Left ventricle myocardium inferior (tissue), 1 donor: ENCODE measurements at places on chromosomes 7 and 10.

DNA sequence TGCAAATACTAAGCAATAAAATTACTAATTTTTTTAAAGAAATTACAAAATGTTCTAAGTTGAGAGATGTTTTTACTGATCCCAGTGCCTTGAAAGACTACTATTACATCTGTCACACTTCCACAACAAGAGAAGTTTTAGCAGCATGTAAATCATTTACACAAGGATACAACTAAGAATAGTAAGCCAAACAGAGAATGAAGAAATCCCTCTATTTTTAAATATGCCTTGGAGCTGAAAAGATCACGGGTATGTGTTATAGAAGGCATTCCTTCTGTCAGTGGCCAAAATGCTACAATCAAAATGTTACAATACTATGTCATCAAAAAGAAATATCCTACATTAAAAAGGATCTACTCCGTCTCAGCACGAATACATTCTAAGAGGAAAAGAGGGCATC lies 52.6 kb downstream of the LARP4B start:
- no peak for DNase-seq

DNA sequence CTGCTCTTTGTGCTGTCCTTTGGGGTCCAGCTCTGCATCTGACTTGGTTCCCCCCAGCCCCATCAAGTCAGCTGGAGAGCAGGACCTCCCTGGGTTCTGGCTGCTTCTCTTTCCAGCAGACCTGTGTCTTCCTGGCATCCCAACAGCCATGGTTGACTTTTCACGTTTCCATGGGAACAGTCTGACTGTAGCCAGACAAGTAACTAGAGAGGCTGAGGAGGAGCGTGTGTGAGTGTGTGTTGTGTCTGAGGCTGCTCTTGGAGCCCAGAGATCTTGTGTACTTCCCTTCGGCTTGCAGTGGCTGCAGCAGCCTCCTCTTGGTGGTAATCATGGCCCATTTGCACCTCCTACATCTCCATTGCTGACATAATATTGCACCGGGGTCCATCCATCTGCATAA lies 332.0 kb downstream of the RPS24 start:
- no peak for DNase-seq

DNA sequence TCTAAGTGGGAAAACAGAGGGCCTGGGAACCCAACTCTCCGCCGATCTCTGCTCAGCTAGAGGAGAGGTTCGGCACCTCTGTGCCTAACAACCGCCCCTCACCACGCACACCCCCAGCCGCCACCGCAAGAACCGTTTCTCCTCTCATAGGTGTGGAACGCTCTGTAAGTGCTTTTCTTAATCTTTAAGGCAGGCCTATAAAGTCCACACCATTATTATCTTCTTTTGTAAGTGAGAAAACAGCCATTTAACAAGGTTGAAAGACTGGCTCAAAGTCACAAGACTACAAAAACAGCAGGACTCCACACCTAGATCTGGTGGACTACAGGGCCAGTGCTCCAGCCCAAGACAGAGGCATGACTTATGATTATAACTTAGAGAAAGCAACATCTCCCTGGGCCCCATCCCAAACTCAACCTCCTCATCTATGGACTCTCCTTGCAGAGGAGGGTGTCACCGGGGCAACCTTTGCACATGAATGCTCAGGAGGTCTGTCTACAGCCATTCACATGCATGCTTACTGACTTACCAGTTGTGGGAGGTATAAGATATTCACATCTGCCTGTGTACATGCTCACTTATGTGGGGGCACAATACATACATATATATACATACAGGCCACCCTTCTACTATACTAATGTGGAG lies 7.9 kb upstream of the NKX2-3 start:
- DNase-seq: no peak

- no peak for DNase-seq
These were observed 14.1 kb downstream of the SUMF2 start for GRCh38 chr7:56078196-56078595.

DNA sequence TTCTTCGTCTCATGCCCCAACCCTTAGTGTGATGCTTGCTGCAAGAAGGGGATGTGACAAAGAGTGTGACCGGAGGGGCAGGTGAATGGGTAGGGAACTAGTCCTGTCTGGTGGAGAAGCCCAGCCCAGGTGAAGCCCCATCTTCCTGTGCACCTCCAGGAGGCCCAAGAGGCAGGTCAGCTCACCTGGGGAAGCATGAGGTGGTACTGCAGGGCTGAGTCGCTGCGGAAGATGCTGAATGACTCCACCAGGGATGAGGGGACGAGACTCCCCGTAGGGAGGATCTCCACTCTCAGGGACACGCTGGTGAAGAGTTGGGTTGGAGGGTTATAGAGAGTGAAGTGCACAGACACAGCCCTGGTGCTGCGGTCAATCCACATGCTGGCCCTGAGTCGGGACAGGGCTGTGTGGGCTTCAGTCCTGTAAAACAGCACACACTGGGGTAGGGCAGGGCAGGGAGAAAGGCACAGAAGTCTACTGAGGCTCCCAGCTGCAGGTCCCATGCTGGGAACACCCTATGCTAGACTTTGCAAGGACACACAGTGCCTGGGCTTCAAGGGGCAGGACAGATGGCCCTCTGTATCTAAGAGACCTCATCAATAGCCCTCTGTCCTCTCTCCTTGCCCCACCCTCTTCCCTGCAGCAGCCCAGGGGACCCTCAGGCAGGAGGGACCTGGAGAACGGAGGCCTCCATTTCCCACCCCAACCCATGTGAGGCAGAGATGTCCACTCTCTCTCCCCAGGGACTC lies 136.5 kb downstream of the PKD1L1 start:
- no peak for DNase-seq

DNA sequence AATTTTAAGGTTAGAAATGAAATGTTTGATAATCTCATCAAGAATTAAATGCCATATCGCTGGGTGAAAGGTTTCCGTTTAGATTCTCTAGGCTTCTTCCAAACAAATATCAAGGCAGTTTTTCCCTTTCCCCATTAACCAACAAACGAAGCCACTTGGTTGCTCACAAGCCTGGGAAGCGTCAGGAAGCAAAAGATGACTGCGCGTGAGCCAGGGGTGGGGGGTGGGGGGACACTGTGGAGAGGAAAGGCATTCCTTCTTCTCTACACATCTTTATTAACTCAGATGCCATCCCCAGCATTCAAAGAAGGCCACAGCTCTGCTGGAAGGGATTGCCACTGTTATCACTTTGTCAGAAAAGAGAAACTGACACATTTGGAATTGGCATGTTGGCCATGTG lies 207.1 kb downstream of the TRIL start:
- no peak for DNase-seq

DNA sequence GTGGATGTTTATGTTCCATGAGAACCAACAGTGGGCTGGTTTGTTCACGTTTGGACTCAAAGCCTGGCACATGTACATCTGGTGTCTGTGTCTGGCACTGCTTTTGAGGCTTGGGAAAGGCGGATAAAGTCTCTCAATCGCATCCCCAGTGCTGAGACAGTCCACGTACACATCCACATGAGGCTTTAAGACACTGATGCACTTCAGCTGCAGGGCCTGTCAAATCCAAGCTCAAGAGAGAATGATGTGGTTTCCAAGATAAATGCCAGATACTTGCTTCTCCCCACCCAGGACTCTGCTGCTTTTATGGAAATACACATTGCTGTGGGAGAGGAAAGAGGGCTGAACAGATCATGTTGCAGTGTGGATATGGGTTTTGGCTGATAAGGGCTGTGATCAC lies 178.4 kb downstream of the ADARB2 start:
- DNase-seq: no peak
